ENCODE measurements at places on chromosomes 12 and 14. TPM values are rescaled to one million over a fixed set of nuclear protein-coding genes. Genes with fewer than 3 reads are reported as not detected.

DNA sequence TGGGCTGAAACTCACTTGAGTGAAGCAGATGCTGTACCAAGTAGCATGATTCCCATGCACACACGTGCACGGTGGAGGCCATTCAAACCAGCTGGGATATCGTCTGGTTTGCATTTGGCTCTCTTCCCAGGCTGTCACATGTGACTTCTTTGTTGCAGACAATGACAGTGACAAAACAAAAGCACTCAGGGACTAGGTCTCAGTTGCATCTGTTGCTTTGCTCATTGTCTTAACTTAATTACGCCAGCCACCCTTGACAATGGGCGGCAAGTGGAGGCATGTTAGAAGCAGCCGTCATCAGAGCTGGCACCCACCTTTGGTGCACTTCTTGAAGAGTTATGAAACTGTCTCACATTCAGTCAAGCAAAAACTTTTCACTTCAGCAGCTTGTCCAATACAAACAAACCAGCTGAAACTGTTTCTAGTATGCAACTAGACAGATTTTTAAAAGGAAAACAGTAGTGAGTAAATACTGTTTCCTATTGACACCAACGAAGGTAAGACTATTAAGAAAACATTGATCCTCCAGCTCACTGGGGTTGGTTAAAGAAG lies 74.3 kb downstream of the IGF1 start:
- DNase-seq, result no peak
- no peaks in the 10 kb centered on the region for H3K36me3 ChIP-seq
- no peak overlapping the region for H3K4me3 ChIP-seq
- H3K4me1 ChIP-seq, result no peaks in the 10 kb centered on the region
- peaks cover 3% of the 10 kb centered on the region for H3K27me3 ChIP-seq

GRCh38 chr12:53599579-53599978 lies 26.6 kb downstream of the ATF7 start:
- peaks cover 28% of the 10 kb centered on the region for H3K36me3 ChIP-seq
- no peaks in the 10 kb centered on the region for H3K27me3 ChIP-seq
- no peak overlapping the region for H3K4me3 ChIP-seq
- peaks cover 14% of the 10 kb centered on the region for H3K4me1 ChIP-seq
- no peak for DNase-seq
- no peak overlapping the region for H3K27ac ChIP-seq

DNA sequence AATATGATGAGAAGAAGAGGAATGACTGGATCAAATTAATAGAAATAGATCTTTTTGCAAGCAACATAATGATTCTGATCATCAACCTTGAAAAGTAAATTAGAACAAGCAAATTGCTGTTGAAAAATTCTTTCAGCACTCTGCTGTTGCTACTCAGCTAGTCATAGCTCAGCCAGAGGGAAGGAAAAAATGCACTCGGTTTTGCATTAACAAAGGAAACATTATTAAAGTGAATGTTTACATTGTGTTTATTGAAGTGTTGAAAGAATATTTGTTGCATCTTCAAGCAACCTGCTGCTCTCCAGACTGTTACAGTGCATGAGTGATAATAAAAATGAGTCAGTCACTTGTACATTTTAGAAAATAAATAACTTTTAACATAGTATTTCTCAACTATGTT lies 26.5 kb downstream of the AP5M1 start:
- H3K27ac ChIP-seq, result no peak overlapping the region
- no peaks in the 10 kb centered on the region for H3K27me3 ChIP-seq
- H3K4me1 ChIP-seq, result no peaks in the 10 kb centered on the region
- H3K4me3 ChIP-seq, result no peak overlapping the region
- DNase-seq, result no peak
- H3K36me3 ChIP-seq, result peaks cover 10% of the 10 kb centered on the region

GRCh38 chr14:100528962-100529560 lies 58.2 kb downstream of the BEGAIN start:
- H3K36me3 ChIP-seq, result no peaks in the 10 kb centered on the region
- no peak overlapping the region for H3K27ac ChIP-seq
- no peak overlapping the region for H3K4me3 ChIP-seq
- no peak for DNase-seq
- peaks cover under 1% of the 10 kb centered on the region for H3K4me1 ChIP-seq
- H3K27me3 ChIP-seq, result no peaks in the 10 kb centered on the region

DNA sequence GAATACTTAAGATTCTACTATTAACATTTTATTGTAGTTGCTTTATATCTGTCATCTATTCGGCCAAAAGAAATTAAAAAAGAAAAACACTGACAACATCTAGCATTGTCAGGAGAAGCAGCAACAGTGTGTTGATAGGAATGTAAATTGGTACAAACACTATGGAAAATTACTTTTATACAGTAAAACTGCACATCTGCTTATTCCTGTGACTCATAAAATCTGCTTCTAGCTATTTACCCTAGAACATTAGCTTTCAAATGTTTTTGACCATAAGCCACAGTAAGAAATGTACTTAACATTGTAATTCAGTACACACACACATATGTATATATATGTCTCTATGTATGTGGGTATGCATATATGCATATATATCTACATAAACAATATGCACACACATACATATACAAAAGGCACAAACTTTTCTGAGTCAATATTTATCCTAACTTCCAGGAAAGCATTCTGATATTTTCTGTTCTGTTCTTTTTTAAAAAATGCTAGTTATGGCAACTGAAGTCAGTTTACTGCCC lies 278.9 kb upstream of the GARIN2 start:
- H3K27me3 ChIP-seq, result no peaks in the 10 kb centered on the region
- no peaks in the 10 kb centered on the region for H3K36me3 ChIP-seq
- no peak overlapping the region for H3K27ac ChIP-seq
- DNase-seq, result no peak
- no peak overlapping the region for H3K4me3 ChIP-seq
- no peaks in the 10 kb centered on the region for H3K4me1 ChIP-seq

DNA sequence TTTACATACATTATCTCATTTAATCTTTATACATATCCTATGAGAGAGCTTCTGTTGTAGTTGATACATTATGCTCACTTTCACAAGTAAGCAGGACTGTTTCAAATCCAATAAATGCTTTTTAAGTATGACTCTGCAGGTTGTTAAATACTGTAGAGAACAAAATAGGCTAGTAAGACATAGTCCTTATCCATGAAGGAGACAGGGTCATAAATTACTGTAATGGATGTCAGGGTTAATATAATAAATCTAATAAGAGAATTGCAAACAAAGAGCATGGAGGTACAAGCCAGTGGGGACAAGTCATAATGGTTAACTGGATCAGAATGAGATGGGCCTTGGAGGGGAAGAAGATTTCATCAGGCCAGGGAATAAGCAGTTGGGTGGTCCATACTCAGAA lies 303.8 kb upstream of the RGS6 start:
- DNase-seq, result no peak
- H3K36me3 ChIP-seq, result peaks cover 30% of the 10 kb centered on the region
- H3K27ac ChIP-seq, result no peak overlapping the region
- no peak overlapping the region for H3K4me3 ChIP-seq
- H3K27me3 ChIP-seq, result no peaks in the 10 kb centered on the region
- no peaks in the 10 kb centered on the region for H3K4me1 ChIP-seq

DNA sequence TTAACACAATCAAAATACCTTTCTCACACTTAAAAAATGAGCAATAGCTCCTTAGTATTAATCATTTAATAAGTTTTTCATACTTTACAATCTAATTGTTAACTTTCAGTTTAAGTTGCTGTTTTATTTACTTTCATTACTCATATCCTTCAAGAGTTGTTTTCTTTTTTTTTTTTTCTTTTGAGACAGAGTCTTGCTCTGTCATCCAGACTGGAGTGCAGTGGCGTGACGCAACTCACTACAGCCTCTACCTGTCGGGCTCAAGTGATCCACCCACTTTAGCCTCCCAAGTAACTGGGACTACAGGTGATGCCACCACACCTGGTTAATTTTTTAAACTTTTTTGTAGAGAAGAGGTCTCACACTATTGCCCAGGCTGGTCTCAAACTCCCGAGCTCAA lies 16.1 kb downstream of the ZBTB1 start:
- H3K27ac ChIP-seq, result no peak overlapping the region
- H3K27me3 ChIP-seq, result no peaks in the 10 kb centered on the region
- H3K4me3 ChIP-seq, result no peak overlapping the region
- peaks cover 25% of the 10 kb centered on the region for H3K4me1 ChIP-seq

GRCh38 chr14:64303471-64303917 lies 9.3 kb upstream of the ESR2 start:
- no peak for DNase-seq
- peaks cover 3% of the 10 kb centered on the region for H3K4me1 ChIP-seq
- peaks cover 2% of the 10 kb centered on the region for H3K27me3 ChIP-seq
- no peak overlapping the region for H3K4me3 ChIP-seq
- H3K36me3 ChIP-seq, result no peaks in the 10 kb centered on the region
- H3K27ac ChIP-seq, result no peak overlapping the region

- H3K27ac ChIP-seq, result no peak overlapping the region
- no peak overlapping the region for H3K4me3 ChIP-seq
- peaks cover 8% of the 10 kb centered on the region for H3K4me1 ChIP-seq
- DNase-seq, result no peak
- no peaks in the 10 kb centered on the region for H3K36me3 ChIP-seq
Measured at GRCh38 chr14:99755068-99755405, 38.2 kb upstream of the EML1 start.

- H3K36me3 ChIP-seq, result no peaks in the 10 kb centered on the region
- H3K4me1 ChIP-seq, result no peaks in the 10 kb centered on the region
- no peak for DNase-seq
Measured at GRCh38 chr12:9971181-9971580, at the start of gene CLEC12A. TSS of gene CLEC12A (plus strand) at chr12:9971409. CDS start at chr12:9971597, 188 bp downstream.

GRCh38 chr14:100433428-100433814 lies 110.3 kb downstream of the SLC25A47 start:
- no peak overlapping the region for H3K27ac ChIP-seq
- H3K4me3 ChIP-seq, result no peak overlapping the region
- H3K27me3 ChIP-seq, result no peaks in the 10 kb centered on the region
- H3K4me1 ChIP-seq, result peaks cover 14% of the 10 kb centered on the region
- no peaks in the 10 kb centered on the region for H3K36me3 ChIP-seq

- no peaks in the 10 kb centered on the region for H3K27me3 ChIP-seq
- no peak overlapping the region for H3K4me3 ChIP-seq
- H3K27ac ChIP-seq, result no peak overlapping the region
- DNase-seq, result no peak
- H3K4me1 ChIP-seq, result peaks cover 24% of the 10 kb centered on the region
Measured at GRCh38 chr14:105852378-105853088, 326.1 kb downstream of the TMEM121 start.

DNA sequence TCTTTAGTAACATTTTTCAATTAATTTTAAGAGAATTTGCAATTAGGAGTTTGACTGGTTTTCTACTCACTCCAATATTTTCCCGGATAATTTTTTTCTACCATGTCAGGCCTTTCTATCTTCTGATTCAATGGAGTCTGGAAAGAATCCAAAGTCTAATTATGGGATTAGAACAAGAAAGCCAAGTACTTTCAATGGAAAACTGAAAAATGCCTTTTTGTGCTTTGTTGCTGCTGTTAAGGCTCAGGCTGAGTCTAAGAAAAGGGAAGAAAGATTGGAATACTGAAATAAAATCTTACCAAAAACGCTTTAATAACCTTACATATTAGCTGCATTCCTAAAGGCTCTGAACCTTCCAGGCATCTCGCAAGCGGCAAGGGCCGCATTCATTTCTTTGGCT lies 24.4 kb upstream of the DHRS4 start:
- H3K36me3 ChIP-seq, result no peaks in the 10 kb centered on the region
- H3K27me3 ChIP-seq, result peaks cover 5% of the 10 kb centered on the region
- H3K4me1 ChIP-seq, result no peaks in the 10 kb centered on the region
- no peak overlapping the region for H3K4me3 ChIP-seq

DNA sequence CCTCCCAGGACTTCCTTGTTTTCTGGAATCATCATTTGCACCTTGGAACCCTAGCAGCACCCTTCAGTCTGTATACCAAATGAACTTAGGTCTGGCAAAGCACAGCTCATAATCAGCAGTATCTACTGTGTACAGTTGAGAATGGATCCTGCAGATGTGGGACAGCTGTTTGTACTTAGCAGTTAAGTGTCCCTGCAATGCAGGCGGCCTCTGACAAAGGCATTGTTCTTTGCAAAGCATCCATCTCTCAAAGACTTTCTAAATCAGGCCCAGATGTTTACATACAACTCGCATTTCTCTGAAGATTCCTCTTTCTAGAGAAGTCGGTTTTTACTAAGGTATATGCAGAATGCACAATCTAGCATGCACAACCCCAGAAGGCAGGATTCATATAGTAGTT lies 170.5 kb upstream of the RBM19 start:
- DNase-seq, result no peak
- no peaks in the 10 kb centered on the region for H3K27me3 ChIP-seq
- no peak overlapping the region for H3K4me3 ChIP-seq
- H3K27ac ChIP-seq, result no peak overlapping the region
- H3K4me1 ChIP-seq, result no peaks in the 10 kb centered on the region
- no peaks in the 10 kb centered on the region for H3K36me3 ChIP-seq

DNA sequence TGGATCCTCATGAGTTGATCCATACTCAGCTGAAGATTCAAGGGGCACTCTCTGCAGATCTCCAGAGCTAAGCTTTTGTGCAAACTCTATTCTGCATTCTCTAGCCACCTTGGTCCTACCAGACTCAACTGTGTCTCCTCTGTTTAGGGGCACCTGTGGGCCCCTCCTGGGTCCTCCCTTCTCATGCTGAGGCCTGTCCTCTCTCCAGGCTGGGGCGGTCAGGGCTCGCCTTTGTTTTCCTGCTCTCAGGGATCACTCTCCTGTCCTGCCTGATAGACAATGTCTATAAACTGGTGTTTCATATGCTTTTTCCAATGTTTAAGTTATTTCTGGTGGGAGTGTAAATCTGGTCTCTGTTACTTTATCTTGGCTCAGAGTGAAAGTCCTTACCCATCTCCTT lies 11.6 kb upstream of the KIF26A start:
- DNase-seq, result no peak
- H3K36me3 ChIP-seq, result no peaks in the 10 kb centered on the region
- no peaks in the 10 kb centered on the region for H3K4me1 ChIP-seq
- no peak overlapping the region for H3K27ac ChIP-seq
- H3K4me3 ChIP-seq, result no peak overlapping the region

- no peak overlapping the region for H3K4me3 ChIP-seq
- peak; percentile 79 for DNase-seq
- H3K27ac ChIP-seq, result no peak overlapping the region
- H3K27me3 ChIP-seq, result peaks cover 37% of the 10 kb centered on the region
- H3K36me3 ChIP-seq, result no peaks in the 10 kb centered on the region
- H3K4me1 ChIP-seq, result no peaks in the 10 kb centered on the region
Measured at GRCh38 chr12:2752676-2753371, 41.9 kb upstream of the FKBP4 start.

LRFN5 gene
- total RNA-seq, result not detected

ADAMTS20 gene
- not detected for total RNA-seq

ACVRL1 gene
- total RNA-seq, result not detected

SMOC1 gene
- total RNA-seq, result not detected

PLD4 gene
- total RNA-seq, result not detected

C12orf42 gene
- total RNA-seq, result 0.25 TPM

GZMB gene
- total RNA-seq, result 685 TPM

SLC22A17 gene
- 2.0 TPM for total RNA-seq

APEX1 gene
- 91.9 TPM for total RNA-seq

Measured in activated CD4-positive, alpha-beta memory T cell treated with anti-CD3 and anti-CD28 coated beads, Interleukin-2, amount 10 ng/mL, durations not matched to agents 7 days and 5 days (primary cell).